ENCODE measurements at places on chromosomes 7 and 10. TPM values are rescaled to one million over a fixed set of nuclear protein-coding genes. Genes with fewer than 3 reads are reported as not detected.

GRCh38 chr10:128879441-128880140 is 587.5 kb upstream of the MGMT start:
- no peak overlapping the region for H3K4me3 ChIP-seq
- no peaks in the 10 kb centered on the region for H3K36me3 ChIP-seq
- no peaks in the 10 kb centered on the region for H3K27me3 ChIP-seq
- H3K4me1 ChIP-seq = no peaks in the 10 kb centered on the region
- H3K27ac ChIP-seq = no peak overlapping the region
- DNase-seq = no peak

GRCh38 chr7:75789361-75789924 is 17.4 kb upstream of the CCL26 start:
- H3K27ac ChIP-seq = no peak overlapping the region
- H3K27me3 ChIP-seq = no peaks in the 10 kb centered on the region
- DNase-seq = no peak
- H3K36me3 ChIP-seq = no peaks in the 10 kb centered on the region
- H3K4me3 ChIP-seq = no peak overlapping the region

GRCh38 chr10:62450912-62451610 is 76.9 kb downstream of the ZNF365 start:
- no peak for DNase-seq
- no peaks in the 10 kb centered on the region for H3K36me3 ChIP-seq
- H3K4me1 ChIP-seq = no peaks in the 10 kb centered on the region

GRCh38 chr7:22671177-22671879 is 55.7 kb upstream of the IL6 start:
- H3K27me3 ChIP-seq = no peaks in the 10 kb centered on the region
- H3K36me3 ChIP-seq = no peaks in the 10 kb centered on the region
- DNase-seq = no peak
- no peak overlapping the region for H3K27ac ChIP-seq

CDK1 gene
- total RNA-seq = not detected

All from ascending aorta (tissue), 2 donors.